ENCODE measurements at places on chromosomes 12 and 14.

- DNase-seq: no peak
Observed at GRCh38 chr12:106109168-106109910, 29.4 kb downstream of the NUAK1 start.

DNA sequence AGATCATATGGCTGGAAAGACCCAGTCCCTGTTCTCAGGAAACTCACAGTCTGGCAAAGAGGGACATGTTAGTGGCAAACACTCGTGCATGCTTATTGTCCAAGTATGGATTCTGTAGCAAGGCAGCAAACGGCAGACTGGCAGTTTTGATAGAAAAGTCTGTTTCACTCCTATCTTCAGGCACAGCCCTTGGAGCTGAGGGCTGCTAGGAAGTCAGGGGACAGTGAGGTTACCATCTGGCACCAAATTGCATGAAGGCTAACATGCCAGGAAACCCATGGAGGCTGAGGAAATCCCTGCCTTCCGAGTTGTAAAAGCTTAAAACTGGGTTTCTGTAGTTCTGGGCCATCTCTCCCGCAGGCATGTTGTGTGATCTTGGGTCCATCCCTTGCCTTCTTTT is 32.9 kb downstream of the CALM1 start:
- DNase-seq: no peak

- no peak for DNase-seq
Observed at GRCh38 chr14:88242446-88242845, 80.6 kb downstream of the KCNK10 start.

- peak; percentile 8 for DNase-seq
Observed at GRCh38 chr14:65637780-65638179, 225.2 kb downstream of the FUT8 start.

GRCh38 chr14:105256292-105256960 is 8.1 kb downstream of the BTBD6 start:
- DNase-seq: no peak

Data from stimulated activated CD4-positive, alpha-beta T cell treated with anti-CD3 and anti-CD28 coated beads, Interleukin-2, amount 100 ng/mL, for 4 hours (primary cell).